Stimulated activated CD4-positive, alpha-beta T cell treated with anti-CD3 and anti-CD28 coated beads, Interleukin-2, amount 100 ng/mL, for 4 hours (primary cell): ENCODE measurements at places on chromosomes 3 and 15.
A peak's percentile ranks its signal among the peaks of the same experiment; 100 is the strongest.

- no peak for DNase-seq
Measured at GRCh38 chr3:182967218-182968204, 12.8 kb downstream of the DCUN1D1 start.

DNA sequence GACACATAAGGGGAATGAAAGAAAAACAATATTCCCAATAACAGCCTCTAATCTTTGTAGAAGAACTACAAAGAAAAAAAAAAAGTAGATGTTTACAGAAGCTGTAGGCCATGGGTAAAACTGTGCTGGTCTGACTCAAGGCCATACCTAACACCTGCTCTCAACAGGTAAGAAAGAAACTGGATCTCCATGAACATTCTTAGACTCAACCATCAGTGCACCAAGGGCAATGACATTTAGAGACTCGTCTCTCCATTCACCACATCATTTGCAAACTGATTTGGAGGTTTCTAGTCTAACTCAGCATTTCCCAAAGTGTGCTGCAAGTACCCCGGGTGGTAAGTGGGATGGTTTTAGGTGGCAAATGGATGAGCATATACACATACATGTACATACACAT, 164.2 kb downstream of the FOXP1 start:
- no peak for DNase-seq

GRCh38 chr3:173622166-173622565, 224.6 kb downstream of the NLGN1 start:
- no peak for DNase-seq

DNA sequence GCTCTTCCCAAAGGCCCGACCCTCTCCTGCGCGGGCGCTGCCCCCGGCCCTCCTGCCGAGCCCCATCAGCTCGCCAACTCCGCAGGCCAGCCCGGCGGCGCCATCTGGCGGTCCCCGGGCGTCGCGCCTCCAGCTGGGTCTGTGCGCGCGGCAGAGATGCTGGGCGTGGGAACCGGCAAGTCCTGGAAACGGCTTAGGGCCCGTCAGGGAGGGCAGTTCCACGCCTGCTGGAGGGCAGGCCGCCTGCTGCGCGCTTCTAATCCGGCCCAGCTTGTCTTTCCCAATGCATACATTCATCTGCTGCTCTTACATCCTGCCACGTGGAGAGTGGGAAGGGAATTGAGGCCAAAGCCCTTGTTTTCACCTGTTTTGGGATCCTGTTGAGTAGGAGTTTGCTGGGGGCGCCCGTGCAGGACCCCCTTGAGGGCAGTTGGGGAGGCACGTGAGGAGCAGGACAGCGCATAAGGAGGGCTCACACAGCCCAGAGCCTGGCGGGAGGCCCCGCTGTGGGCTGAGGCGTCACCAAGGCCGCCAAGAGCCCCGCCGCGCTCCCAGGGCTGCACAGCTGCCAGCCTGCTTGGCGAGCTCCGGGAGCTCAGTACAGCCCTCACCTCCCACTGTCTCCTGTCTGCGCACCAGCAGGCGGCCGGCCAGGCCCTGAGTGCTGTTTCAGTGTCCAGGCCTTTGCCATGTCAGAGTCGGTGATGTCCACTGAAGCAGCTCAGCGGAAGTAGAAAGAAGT, 165.6 kb downstream of the NSMCE3 start:
- DNase-seq = peak; percentile 27

DNA sequence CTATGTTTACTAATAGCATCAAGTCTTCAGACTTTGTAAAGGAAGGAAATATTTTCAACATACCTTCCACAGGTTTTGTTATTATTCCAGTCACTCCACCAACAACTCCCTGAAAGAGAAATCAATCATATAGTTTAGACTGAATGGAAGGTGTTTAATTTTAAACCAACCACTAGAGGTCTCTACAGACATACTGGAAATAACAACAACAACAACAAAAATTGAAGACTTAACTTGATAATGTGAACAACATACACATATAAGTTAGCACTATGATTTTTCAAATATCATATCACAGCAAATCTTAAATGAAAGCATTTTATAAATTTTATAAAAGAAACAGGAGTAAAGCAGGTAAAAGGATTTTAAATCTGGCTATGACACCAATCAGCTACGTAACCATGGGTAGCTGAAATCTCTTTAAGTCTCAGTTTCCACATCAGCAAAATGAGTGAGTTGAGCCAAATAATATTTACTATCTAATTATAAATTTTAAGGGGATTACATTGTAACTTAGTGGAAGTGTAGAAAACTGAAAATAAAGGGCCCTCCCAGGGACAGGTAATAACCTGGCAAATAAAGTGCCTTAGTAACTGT, 188.2 kb downstream of the VPS13C start:
- no peak for DNase-seq

GRCh38 chr3:39254806-39255449, 24.9 kb downstream of the CX3CR1 start:
- no peak for DNase-seq
